ENCODE measurements at places on chromosomes 13 and 19. TPM values are rescaled to one million over a fixed set of nuclear protein-coding genes. Genes with fewer than 3 reads are reported as not detected.

GRCh38 chr13:52353193-52353592 is 52.8 kb downstream of the THSD1 start:
- no peak for DNase-seq

DNA sequence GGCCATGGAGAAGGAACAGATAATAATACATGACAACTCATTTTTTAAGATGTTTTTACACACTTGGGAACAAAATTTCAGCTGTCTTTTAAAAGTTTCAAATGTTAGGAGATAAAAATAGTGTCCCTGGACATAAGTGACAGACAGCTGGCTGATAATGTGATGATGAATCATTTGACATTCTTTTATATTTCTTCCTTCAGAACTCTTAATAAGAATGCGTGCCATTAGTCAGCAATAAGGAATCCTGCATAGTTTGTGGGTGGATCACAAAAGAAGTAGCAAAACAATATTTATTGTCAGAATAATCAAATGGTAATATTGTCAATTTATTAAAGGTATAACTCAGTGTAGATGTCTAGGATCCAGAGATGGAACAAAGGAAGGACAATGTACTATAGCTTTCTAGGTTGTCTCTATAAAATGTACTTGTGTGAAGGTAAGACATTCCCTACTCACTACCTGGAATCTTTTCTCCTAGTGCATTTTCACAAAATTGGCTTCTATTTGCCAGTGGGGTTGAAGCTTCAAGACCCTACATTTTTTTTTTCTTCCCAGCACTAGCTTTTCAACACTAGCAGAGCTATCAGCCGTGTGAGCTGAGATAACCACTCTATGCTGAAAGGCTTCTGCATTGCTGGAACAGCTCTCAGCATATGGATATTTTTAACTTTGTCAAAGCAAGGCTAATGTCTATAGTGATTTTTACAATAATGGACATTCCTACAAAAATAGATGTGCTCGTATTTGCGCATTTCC is 175.6 kb upstream of the SLITRK6 start:
- DNase-seq, result peak; percentile 15

DNA sequence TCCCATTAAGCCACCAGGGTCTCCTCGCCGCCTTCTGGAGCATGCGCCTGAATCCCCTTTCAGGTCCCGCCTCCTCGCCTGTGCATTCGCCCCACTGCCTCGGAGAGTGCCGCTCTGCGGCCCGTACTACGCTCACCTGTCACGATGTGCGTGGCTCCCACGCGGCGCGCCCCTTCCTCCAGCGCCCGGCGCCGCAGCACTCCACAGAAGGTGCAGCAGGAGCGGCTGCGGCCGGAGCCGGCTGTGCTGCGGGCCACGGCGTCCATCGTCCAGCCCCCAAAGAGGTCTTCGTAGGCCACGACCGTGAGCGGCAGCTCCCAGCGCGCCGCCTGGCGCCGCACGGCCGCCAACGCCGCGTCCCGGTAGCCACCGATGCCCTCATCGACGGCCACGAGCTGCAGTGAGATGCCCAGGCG is 4.3 kb downstream of the CTU1 start:
- DNase-seq, result no peak

ZNF724 gene
- 17.9 TPM for total RNA-seq

SIRT2 gene
- 26.1 TPM for total RNA-seq

- no peak for DNase-seq
Observed at GRCh38 chr19:29800100-29800825, 11.5 kb upstream of the CCNE1 start.

MBD3L2B gene
- total RNA-seq, result not detected

GRCh38 chr13:79096099-79096498 is 310.0 kb downstream of the RBM26 start:
- no peak for DNase-seq

MCEMP1 gene
- not detected for total RNA-seq

- DNase-seq, result no peak
Observed at GRCh38 chr19:22545751-22546150, 88.4 kb upstream of the ZNF492 start.

TIMM29 gene
- total RNA-seq, result 50.2 TPM

GRCh38 chr19:30745476-30745985 is 373.3 kb downstream of the ZNF536 start:
- no peak for DNase-seq

DNA sequence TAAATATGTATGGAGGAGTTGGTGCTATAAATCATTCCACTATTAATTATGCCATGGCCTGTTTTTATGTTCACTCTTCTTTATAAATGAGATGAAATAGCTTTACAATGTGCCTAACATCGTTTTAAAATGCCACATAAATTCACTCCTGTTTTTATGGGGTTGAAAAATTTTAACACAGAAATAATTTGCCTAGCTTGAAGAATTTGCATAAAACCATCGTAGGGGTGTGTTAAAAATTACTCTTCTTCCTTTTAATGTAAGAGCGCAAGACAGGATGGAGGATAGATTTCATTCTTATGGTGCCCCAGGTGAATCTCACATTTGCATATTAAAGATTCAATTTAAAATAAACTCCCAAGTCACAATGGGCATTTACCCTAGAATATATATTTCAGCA is 447.8 kb downstream of the OXGR1 start:
- DNase-seq, result no peak

C19orf73 gene
- 2.7 TPM for total RNA-seq

DNA sequence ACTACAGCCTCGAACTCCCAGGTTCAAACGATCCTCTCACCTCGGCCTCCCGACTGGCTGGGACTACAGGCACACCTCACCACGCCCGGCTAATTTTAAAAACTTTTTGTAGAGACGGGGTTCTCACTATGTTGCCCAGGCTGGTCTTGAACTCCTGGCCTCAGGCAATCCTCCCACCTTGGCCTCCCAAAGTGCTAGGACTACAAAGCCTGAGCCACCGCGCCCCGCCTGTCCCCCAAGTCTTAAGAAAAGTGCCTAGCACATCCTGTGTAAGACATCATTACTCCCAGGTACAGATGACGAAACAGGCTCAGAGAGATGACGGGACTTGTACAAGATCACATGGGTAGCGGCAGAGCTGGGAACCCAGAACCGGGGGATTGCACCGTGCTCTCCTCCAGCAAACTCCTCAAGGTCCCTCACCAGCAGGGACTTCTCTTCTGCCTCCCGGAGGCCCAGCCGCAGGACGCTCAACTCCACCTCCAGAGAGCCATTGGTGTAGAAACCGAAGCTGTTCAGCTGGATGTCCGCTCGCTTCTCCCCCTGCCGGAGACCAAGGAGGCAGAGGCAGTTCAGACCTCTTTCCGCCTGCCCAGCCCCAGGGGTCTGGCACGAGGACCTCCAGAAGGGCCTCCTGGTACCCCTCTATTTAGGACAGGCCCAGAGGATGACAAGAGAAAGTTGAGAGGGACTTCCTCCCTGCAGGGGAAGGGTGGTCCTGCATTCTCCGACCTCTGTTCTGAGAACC is 1.0 kb downstream of the GPR108 start:
- no peak for DNase-seq
